NCI-H774 (cell line): ENCODE measurements at places on chromosomes 5 and 9.

- no peak for DNase-seq
Measured at GRCh38 chr5:139196296-139196956, 1.7 kb downstream of the SIL1 start.

- DNase-seq: peak; percentile 12
Measured at GRCh38 chr9:80175286-80176150, 603.8 kb downstream of the TLE4 start.

DNA sequence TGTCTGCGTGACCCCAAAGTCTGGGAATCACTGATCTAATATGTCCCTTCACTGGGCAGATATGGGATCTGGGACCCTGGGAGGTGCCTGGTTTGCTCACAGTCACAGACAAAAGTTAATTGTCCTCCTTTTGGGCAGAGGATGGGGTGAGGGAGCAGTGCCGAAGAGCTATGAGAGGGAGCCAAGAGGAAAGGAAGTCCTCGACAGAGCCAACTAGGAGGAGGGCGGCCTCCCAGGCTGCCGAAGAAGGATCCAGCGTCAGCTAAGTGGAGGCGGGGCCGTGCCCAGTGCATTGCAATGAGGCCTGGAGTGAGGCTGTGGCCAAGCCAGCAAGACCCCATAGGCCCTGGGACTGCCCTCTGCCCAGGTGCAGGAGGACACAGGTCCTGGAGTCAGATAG lies 11.4 kb downstream of the AIF1L start:
- DNase-seq: no peak

DNA sequence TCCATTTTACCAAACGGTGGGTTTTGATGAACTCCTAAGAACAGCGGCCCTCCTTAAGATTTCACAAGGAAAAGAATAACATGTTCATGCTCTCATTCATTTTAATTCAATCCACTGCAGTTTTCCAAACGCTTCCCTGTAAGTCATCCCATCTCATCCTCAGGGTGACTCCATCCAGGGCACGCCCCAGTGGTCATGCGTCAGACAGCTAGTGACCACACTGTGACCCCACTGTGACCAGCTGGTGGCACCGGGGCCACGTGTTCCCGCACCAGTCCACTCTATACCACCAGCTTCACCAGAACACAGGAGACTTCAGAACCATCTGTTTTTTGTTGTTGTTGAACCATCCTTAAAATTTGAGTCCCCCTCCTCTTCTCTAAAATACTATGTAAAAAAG lies 14.3 kb downstream of the ATPSCKMT start:
- DNase-seq: no peak

DNA sequence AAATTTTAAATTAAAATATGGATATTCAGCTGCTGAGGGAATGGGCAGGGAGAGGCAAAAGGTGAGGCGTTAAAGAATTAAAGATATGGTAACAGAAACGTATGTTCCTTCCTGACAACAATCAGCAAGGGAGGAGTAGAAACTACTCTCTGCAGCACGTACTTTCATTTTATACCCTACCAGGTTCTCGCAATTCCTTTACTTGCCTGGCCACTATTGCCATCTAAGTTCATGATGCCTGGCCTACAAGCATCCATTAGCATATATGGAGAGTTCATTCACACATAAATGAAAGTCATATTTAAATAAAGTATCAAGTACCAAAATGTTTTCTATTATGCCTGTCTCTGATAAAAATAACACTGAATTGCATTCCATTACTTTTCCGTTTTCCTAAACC lies 125.1 kb downstream of the BNC2 start:
- no peak for DNase-seq

DNA sequence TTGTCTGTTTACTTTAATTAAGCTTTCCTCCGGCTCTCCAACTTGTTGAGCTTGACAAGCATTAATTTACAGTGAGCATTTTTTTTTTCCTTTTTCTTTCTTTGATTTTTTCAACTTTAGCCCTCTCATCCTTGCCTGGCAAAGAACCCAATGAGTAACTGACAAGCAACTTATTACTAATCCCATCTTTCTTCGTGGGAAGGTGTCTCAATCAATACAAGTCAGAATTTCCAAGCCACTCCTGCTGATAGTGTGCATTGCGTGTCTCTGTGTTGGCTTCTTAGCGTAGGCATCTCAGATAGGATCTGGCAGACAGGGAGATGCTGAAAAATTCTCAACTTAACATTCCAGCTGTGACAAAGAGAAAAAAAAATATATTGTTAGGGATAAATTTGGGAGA lies 527.7 kb upstream of the WWC1 start:
- no peak for DNase-seq

- no peak for DNase-seq
Measured at GRCh38 chr5:26482076-26482809, 556.1 kb downstream of the CDH9 start.

DNA sequence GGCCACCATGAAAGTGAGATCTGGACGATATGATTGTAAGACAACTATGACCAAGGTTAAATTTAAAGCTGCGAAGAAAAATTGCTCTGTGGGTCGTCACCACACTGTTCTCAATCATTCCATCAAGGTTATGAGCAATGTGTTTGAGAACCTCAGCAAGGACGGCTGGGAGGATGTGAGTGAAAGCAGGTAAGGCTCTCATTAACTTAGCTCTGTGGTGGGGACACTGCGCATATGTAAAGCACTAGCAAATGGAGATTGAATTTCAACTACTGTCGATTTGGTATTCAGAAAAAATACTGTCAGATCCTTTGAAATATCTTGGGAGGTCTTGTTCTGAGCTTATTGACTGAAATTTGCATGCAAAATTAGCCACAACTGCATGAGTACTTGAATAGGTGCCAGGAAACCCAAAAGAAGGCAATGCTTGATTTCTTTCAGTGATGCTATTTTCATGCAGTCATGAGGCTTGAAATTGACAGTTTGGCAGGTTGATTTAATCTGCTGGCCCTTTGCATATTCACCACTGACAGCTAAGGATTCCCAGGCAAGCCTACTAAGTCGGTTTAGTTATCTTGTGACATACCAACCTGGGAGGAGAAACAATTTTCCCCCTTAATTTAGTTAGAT lies 183.9 kb upstream of the SH3GL2 start:
- no peak for DNase-seq

GRCh38 chr5:180069589-180070247 lies 1.8 kb downstream of the RNF130 start:
- no peak for DNase-seq

- no peak for DNase-seq
Measured at GRCh38 chr5:159913501-159913900, 2.8 kb upstream of the ADRA1B start.

GRCh38 chr9:14221119-14221518 lies 92.8 kb downstream of the NFIB start:
- DNase-seq: no peak

GRCh38 chr5:73796164-73797131 lies 170.5 kb downstream of the ARHGEF28 start:
- no peak for DNase-seq

DNA sequence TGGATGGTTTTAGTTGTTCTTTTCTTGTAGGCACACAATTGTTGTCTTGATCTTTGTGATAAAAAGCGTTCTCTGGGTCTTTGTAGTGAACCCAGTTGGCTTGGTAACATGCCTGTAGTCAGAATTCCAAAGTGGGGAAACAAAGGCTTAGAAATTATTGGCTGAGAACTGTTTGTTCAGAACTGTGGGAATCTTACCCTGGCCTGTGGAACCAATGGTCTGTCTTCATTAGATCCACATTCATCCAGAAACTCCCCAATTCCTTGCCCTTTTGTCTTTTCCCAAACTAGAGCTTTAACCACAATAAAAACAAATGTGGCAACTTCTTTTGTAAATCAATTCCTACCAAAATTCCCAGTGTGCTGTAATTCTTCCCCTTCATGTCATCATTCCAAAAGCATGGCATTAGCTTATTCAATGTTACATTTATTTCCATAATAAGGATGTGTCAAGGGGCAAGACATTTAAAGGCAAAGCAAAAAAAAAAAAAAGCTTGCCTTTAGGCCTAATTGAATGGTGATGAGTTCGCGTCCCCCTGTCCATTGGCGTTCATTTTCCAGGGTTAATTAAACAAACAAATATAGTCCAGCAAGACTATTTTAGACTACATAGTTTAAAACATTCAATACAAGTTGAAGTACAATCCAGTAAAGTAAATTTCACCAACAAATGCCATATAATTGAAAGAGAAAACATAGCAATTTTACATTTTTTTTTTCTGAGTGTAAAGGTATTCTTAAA lies 249.8 kb upstream of the ZNF608 start:
- no peak for DNase-seq

DNA sequence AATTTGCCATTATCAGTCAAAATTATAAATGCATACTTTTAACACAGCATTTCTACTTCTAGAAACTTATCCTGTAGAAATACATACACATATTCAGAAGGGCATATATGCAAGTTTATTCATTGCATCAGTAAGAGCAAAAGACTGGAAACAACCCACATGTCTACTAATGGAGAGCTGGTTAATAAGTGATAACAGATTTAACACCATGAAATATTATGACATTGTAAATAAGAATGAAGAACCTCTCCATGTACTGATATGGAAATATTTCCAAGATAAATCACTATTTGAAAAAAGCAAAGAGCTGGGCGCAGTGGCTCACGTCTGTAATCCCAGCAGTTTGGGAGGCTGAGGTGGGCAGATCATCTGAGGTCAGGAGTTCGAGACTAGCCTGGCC lies 54.5 kb downstream of the ELOVL7 start:
- no peak for DNase-seq

DNA sequence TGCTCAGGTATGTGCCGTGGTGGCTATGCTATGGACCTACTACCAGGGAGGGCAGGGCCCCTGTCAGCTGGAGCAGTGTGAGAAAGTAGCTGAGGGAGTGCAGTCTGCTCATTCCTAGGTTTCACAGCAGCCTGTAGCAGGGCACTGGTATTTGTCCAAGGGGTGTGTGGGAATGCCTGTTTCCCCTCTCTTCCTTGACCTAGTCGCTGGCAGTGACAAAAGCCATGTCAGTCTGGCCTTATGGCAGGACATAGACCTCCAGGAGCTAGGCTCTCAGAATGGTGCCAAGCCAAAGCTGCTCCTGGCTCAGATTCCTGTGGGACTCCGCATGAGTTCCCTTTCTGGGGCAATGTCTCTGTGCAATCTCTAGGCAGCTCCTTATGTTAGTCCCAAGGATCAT lies 253.9 kb upstream of the TYRP1 start:
- no peak for DNase-seq

DNA sequence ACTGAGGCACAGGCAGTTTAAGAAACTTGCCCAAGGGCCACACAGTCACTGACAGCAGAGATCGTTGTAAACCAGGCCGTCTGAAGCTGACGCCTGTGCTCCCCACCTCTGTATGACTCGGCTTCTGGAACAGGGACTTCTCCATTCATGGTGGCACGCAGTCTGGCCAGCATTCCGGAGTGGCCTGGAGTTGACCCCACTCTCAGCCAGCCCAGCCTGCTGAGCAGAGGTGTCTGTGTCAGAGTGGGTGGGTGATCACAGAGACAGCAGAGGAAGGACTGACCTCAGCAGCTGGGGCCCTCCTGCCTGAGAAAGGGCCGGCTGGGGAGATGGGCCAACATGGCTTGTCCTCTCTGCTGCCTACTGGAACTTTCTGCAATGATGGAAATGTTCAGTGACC lies 12.6 kb downstream of the LRSAM1 start:
- DNase-seq: no peak

GRCh38 chr5:136518174-136518573 lies 152.8 kb upstream of the TRPC7 start:
- no peak for DNase-seq

GRCh38 chr9:117763314-117763713 lies 59.1 kb downstream of the TLR4 start:
- no peak for DNase-seq
